ENCODE measurements at places on chromosomes 16 and 17.

- no peak for DNase-seq
These were observed 186.3 kb upstream of the GSE1 start for GRCh38 chr16:85426806-85427205.

- no peak for DNase-seq
These were observed 12.7 kb upstream of the SPECC1 start for GRCh38 chr17:19996502-19996901.

DNA sequence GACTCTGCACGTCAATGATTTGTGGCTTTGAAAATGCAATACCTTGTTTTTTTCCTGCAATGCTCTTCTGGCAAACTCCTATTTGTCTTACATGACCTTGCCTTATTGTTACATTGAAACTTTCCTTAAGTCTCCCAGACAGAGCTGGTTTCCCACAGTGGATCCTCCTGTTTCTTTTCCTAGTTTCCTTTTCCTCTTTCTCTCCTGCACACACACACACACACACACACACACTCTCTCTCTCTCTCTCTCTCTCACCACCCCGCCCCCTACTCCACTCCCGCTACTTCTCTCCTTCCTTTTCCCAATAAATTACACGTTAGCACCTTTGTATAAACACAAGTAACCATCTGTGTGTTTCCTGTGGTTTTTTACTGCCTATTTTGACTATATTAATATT lies 2.3 kb downstream of the ORC6 start:
- DNase-seq: no peak

DNA sequence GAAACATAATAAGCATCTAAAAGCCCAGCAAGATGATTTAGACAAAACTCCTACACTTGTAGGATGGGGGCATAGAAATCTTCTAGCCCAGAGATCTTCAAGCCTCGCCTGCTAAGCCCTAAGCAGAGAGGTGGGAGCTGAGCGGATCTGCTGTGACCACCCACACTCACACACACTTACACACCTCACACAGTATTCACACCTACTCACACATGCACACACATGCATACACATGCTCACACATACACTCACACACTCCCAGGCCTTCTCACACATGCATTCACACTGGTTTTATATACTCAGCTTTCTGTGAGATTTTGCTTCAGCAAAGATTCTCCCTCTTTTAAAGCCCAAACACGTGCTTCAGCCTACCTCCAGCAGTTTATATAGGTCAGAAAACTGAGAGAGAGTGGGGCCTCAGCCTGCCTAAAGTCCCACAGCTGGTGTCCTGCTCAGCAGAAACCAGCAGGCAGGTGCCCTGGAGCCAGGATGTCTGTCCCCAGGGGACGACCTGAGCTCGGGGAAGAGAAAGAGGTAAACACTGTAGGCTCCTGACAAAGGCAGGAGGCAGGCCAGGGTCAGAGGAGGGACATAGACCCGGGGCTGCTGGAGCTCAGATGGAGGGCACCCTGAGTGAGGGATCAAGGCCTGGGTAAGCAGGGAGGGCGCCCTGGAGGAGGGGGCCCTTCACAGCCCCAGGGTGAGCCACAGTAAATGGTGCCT lies 12.0 kb upstream of the KRT19 start:
- DNase-seq: no peak

DNA sequence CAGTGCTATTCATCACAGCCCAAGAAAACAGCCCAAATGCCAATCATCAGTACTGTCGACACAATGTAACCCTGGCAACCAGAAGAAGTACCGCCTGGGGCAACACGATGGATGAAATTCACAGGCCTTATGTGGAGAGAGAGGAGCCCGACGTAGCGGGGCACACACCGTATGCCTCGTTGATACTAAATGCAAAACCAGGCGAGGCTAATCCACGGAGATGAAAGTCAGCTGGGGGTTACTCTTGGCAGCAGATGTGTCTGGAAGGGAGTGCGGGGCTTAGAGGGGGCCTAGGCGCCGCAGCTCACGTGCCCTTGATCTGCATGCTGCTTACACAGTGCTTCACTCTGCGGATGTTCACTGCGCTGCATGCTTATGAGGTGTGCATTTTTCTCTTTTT lies 29.8 kb downstream of the ITGAE start:
- no peak for DNase-seq

DNA sequence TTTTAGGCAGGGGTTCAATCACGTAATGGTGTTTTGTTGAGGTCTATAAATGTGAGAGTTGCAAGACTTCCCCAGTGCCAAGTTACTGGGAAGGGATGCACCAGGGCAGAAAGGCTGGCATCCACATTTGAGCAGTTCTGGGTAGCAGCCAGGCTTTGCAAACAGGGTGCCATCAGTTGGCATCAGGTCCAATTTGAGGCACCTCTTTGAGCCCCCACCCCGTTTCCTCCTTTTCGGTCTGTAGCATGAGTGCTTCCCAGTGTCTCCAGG lies 142.6 kb upstream of the CACNG5 start:
- no peak for DNase-seq

DNA sequence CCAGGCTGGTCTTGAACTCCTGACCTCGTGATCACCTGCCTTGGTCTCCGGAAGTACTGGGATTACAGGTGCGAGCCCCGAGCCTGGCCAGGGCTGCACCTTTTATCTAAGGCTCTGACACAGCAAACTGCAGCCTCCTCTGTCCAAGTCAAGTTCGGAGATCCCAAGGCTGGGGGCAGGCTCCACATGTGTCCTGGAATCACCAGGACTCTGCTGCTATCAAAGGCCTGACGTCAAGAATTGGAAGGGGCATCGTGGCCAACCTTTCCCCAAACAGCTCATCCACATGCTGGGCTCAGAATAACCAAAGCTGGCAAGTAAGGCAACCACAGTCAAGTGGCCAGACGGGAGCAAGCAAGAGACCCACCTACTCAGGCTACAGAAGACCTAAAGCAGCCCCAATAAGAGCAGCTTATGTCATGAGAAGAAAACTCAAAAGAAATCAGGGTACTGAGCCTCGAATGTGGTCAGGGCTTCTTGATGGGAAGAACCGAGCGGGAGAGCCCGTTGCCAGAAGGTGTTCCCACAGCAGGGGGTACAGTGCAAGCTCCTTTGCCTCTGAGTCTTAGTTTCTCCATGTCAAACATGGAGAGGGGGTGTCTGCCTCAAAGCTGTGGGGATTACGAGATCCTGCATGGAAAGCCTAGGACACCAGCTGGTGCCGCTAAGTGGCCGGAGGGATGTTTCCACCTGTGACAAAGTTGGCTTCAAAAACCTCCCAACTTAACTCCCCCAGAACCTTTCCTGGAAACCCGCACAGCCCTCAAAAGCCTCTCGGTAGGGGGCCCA lies 7.9 kb downstream of the MYBBP1A start:
- no peak for DNase-seq

DNA sequence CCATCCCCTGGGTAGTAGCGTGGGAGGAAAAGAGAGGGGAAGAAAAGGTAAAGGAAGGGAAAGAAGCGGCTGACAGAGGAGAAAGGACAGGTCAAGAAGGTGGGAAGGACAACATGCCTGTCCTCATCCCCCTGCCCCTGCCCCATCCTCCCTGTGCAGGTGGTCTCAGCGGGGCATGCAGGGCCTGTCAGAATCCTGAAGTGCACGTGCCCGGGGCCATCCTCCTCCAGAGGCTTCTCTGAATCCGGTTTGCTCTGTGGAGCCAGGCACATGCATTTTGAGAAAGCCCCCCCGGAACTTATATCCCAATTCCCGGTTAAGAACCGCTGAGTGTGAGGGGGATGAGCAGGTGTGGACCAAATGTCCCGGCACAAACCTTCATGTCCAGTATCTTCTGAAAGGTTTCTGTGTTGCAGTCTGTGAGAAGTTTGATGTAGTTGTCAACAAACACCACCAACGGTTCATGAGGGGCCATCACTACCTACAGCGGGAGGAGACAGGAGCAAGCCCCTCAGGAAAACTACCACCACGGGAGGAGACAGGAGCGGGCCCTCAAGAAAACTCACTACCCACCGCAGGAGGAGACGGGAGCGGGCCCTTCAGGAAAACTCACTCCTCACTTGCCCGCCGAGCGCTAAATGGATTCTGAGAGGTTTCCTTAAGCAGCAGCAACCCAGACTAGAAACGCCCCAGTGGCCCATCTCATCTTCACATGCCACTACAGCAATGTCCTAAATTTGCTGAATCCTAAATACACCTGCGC lies 167.0 kb upstream of the RPH3AL start:
- no peak for DNase-seq

DNA sequence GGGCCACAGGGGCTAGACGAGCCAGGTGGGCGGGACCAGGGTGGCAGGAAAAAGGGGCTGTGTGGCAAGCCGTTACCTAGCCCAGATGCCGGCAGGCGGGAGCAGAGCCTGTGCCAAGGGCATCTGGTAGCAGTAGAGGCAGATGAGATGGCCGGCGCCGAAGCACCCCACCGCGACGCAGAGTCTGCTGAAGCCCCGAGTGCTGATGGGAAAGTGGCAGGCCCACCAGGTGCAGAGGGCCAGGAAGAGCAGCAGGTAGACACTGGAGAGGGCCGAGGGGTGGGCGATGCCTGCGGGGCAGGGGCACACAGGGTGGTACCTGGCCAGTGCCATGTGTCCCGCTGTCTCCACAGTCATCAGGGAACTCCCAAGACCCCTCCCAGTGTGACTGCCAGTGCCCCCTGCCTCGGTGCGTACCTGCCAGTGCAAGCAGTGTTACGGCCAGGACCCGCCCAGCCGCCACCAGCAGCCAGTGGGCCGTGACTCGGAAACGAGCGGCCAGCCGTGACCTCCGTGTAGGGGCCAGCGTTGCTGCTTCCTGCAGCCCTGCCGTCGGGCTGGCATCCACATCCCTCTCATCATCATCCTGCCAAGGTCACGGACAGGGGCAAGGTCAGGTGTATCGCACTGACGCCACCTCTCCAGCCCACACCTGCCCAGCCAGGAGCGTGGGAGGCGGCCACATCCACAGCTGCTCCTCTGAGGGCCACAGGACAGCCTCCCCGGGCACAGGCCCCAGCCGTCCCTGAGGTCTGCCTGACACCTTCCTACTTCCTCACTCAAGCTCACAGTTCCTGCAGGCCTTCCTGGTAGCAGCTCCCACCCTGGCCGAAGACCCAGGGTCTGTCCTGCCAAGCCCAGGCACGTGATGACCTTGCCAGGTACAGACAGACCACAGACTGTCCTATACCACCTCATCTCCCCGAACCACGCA lies 32.1 kb downstream of the CTU2 start:
- DNase-seq: no peak

- no peak for DNase-seq
These were observed 10.2 kb downstream of the EEF2K start for GRCh38 chr16:22216191-22216831.

GRCh38 chr16:88454523-88454947 lies 1.5 kb downstream of the ZFPM1 start:
- no peak for DNase-seq

DNA sequence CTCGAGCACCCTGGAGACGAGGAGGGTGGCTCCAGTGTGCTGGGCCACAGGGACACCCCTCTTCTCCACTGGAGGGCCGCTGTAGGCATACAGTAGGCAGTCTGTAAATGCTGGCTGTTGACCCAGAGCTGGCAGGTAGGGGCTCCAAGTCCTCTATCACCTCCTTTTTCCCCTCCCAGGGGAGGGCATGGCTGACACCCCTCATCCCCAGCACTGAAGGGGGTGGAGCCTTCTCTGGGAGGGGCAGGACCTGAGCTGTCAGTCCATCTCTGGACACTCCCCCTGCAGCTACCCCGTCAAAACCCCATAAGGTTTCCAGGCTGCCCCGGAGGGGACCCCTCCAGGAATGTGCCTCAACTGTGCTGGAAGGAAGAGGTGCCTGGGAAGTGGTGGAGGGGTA lies 2.4 kb downstream of the KCNJ12 start:
- DNase-seq: no peak

DNA sequence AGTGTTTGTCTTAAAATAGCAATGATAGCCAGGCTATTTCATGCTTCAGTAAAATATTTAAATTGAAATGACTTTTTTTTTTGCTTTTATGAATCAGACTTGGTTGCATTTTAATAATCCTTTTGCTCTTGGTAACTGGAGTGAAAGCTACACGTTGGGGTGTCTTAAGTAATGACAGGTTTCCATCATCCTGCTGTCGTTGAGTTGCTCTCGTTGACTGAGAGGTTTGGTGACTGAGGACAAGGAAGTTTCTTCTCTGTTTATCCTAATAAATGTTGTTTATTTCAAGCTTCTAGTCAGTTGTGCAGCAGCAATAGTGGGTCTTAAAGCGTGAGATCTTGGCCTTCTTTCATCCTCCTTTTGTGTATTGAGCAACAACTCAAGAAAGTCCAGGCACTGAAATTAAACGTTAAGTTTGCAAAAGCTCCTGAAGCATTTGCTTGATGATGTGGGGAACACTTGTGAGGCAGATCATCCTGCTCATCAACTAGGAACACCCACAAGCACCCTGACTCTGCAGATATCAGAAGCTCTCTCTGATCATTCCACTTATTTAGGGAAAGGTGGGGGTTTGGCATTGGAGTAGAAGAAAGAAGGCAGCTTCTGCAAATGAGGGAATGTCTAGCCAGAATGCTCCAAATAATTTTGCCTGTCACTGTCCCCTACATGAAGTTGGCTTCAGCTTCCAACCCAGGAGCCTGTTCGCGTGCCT lies 179.1 kb downstream of the RBFOX1 start:
- no peak for DNase-seq

- no peak for DNase-seq
These were observed 1.1 kb downstream of the ACSF2 start for GRCh38 chr17:50426814-50427787.

DNA sequence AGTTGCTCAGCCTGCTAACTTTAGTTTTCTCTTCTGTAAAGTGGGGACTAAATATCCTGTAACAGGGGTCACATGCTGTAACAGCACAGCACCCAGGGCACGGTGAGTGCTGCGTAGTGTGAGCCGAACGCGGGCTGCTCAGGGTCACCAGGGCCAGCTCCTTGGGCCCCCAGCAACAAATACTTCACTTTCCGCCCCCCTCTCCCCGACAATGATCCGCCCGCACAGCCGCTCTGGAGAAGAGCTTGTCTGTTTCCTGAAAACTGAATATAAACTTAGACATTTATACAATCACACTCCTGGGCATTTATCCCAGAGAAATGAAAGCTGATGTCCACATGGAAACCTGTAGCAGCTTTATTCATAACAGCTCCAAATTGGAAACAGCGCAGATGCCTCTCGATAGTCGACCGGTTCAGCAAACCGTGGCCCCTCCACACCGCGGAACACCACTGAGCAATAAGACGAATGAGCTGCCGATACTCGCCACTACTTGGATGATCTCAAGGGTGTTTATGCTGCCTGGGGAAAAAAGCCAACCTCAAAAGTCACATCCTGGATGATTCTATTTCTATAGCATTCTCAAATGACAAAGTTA lies 267.2 kb downstream of the PARN start:
- DNase-seq: no peak

DNA sequence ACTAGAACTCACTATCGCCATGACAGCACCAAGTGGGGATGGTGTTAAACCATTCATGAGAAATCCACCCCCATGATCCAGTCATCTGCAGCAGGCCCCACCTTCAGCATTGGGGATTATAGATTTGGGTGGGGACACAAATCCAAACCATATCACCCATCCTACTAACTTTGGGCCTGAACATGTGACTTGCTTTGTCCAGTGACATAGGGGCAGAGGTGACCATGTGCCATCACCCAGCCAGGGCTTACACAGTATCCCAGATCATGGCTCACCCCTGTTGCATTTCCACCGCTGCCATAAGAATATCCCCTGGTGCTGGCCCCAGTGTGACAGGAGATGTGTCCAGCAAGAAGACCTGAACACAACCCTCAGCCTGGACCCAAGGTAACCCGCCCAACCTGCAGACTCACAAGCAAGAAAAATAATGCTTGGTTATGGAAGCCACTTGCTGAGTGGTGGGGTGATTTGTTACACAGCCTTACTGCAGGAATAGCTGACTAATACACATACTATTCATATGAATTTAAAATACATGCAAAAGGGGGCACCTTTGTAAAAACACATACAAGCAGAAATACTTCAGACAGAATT lies 130.9 kb downstream of the GSG1L start:
- DNase-seq: no peak

- no peak for DNase-seq
These were observed 78.1 kb downstream of the TIMM22 start for GRCh38 chr17:1074886-1075605.
